ENCODE measurements at places on chromosomes 2 and 18. TPM values are rescaled to one million over a fixed set of nuclear protein-coding genes. Genes with fewer than 3 reads are reported as not detected.

DNA sequence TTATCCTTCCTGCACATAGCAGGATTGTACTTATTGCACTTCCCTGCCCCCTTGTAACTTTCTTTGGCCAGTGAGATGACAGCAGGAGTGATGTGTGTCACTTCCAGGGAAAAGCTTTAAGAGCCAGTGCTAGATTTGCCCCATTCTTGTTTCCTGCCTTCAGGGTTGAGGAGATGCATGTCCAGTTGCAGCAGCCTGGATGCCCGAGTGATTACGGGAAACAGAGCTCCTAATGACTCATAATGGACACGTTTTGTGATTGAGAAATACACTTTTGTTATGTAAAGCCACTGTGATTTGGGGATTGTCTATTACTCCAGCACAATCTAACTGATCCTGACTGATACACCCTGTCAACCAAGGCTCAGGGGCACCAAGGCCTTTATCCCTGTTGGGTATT lies 5.0 kb upstream of the TET3 start:
- no peak for DNase-seq
- H3K27me3 ChIP-seq, result peaks cover 25% of the 10 kb centered on the region
- H3K4me1 ChIP-seq, result peaks cover 39% of the 10 kb centered on the region

The KCNG3 gene
- not detected for total RNA-seq

The EFR3B gene
- total RNA-seq, result 0.98 TPM

- peaks cover 2% of the 10 kb centered on the region for H3K4me1 ChIP-seq
- no peaks in the 10 kb centered on the region for H3K36me3 ChIP-seq
- no peak for DNase-seq
- no peak overlapping the region for H3K4me3 ChIP-seq
- H3K27ac ChIP-seq, result no peak overlapping the region
Observed at GRCh38 chr2:234191819-234192407, 141.4 kb downstream of the SPP2 start.

The INPP5D gene
- total RNA-seq, result 136 TPM

DNA sequence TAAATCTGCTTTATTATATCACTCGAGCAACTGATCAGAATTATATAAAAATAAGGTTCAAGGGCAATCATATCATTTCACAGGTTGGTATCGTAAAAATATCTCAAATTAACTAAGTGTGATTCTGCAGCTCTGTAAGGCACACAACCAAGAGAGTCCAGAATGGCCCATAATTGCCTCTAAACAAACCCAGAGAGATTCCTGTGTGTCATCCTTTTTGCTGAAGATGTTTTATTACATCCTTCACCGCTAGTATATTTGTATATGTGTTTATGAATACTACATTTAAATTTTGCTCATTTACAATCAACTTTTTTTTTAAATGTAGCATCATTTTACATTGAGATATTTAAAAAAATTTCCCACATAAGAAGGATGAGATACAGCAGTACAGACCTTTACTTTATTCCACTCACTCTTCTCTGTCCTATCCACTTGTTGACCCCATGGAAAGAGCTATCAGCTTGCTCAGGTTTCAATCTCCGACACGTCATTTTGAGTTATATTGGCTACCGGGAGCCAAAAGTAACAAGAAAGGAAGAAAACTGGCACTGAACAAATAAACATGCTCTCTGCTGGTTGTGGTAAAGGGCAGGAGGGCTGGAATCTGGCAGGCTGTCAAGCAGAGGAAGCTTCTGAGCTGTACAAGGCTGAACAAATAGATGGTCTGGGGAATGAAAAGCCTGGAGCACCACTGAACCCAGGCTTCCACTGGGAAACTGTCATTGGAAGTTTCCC lies 23.1 kb downstream of the PLA2R1 start:
- H3K27ac ChIP-seq, result no peak overlapping the region
- no peak for DNase-seq
- no peaks in the 10 kb centered on the region for H3K36me3 ChIP-seq
- H3K4me3 ChIP-seq, result no peak overlapping the region
- peaks cover 16% of the 10 kb centered on the region for H3K27me3 ChIP-seq

The LRRTM4 gene
- not detected for total RNA-seq

The IL36A gene
- total RNA-seq, result not detected

DNA sequence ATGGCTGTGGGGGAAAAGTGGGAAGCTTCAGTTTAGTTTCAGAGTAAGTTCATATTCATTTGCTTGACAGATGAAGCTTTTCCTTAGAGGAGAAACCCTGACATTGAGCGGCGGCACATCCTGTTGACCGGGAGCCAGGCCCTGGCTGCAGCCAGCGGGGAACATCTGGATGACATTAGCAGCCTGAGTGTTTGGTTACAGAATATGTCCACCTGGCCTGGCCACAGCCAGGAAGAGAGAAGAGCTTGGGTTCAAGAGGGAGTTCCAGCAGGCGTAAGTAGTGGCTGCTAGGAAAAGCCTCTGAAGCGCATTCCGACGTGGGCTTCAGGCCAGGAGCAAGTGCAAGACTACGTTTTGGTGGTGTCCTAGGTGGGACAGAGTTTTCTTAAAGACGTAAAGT lies 144.9 kb upstream of the MYCN start:
- no peaks in the 10 kb centered on the region for H3K4me1 ChIP-seq
- H3K36me3 ChIP-seq, result no peaks in the 10 kb centered on the region
- H3K27me3 ChIP-seq, result no peaks in the 10 kb centered on the region
- no peak overlapping the region for H3K27ac ChIP-seq

DNA sequence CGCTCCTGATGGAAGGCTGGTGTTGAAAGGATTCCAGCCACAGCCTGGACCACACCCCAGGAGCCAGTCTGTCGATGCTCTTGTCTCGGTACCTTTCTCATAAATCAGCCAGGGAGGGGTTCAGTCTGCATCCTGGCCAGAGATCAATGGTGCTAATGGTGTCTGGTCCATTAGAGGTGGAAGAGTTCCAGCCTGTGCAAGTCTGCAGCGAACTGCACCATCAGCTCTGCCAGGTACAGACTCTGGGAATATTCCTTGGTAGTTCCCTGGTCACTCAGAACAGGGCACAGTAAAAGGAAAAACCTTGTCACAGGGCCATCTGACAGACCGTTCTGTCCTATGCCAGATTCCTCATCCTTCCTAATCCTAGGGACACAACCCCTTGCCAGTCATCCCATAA lies 164.3 kb downstream of the MTCL1 start:
- H3K27ac ChIP-seq, result no peak overlapping the region
- DNase-seq, result no peak
- no peaks in the 10 kb centered on the region for H3K4me1 ChIP-seq
- H3K4me3 ChIP-seq, result no peak overlapping the region
- H3K36me3 ChIP-seq, result no peaks in the 10 kb centered on the region

DNA sequence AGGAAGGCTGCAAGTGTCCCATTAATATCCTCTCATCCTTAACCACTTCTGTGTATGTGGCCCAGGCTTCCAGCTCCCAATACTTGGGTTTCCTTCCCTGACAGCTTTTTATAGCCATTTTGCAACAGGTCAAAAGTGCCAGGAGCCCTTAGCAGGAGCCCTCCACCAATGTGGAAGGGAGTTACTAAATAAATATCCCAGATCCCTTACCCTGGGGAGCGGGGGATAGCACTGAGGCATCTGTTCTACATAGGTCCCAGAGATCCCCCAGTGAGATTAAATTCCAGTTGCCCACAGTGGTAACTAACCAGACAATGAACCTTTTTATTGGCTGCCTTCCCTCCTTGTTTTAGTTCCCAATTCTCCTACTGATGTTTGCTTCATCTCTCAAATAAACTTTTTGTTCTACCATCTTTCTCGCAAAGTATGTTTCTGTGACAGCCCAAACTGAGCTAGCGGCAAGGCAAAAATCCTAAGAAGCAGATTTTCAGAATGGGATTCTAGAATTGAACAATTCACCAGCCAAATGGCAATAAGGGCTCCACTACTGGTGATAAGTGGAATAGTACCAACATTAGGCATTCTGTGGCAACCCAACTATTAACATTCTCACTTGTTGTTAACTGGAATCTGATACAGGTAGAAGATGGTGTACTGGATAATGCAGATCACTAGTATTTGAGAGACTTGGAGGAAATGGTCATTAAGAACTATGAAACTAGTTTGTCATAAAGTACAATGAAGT lies 83.9 kb upstream of the MAPRE2 start:
- no peak for DNase-seq
- H3K27me3 ChIP-seq, result peaks cover 22% of the 10 kb centered on the region
- no peak overlapping the region for H3K4me3 ChIP-seq
- H3K4me1 ChIP-seq, result no peaks in the 10 kb centered on the region
- H3K36me3 ChIP-seq, result peaks cover 6% of the 10 kb centered on the region
- no peak overlapping the region for H3K27ac ChIP-seq

- no peak overlapping the region for H3K4me3 ChIP-seq
- peaks cover 4% of the 10 kb centered on the region for H3K36me3 ChIP-seq
- peaks cover 7% of the 10 kb centered on the region for H3K4me1 ChIP-seq
- H3K27ac ChIP-seq, result no peak overlapping the region
Observed at GRCh38 chr2:3449086-3449485, 69.6 kb downstream of the TRAPPC12 start.

DNA sequence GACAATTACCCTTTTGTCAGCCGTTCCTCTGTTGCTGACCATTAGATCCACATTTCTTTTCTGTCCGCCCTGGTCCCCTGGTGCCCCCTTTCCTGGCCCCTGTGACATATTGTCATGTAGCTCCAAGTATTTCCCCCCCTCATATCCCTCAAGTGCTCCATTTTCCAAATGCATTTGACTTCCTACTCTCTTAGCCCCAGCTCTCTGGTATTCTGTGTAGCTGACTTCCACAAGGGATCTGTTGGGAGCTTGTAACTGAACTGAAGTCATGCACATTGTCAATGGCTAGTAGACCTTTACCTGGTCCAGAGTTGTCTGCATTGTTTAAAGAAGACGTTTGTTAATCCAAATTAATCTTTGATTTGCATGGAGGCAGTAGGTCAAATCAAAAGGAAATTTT lies 34.8 kb downstream of the LIPG start:
- H3K4me3 ChIP-seq, result no peak overlapping the region
- H3K27ac ChIP-seq, result no peak overlapping the region
- peaks cover 5% of the 10 kb centered on the region for H3K4me1 ChIP-seq
- H3K36me3 ChIP-seq, result no peaks in the 10 kb centered on the region
- H3K27me3 ChIP-seq, result peaks cover 20% of the 10 kb centered on the region
- DNase-seq, result no peak

- H3K27ac ChIP-seq, result no peak overlapping the region
- DNase-seq, result no peak
- H3K4me3 ChIP-seq, result no peak overlapping the region
- no peaks in the 10 kb centered on the region for H3K36me3 ChIP-seq
Observed at GRCh38 chr2:125004106-125004800, 979.2 kb downstream of the CNTNAP5 start.

The FZD7 gene
- 0.67 TPM for total RNA-seq

- H3K4me1 ChIP-seq, result no peaks in the 10 kb centered on the region
- DNase-seq, result no peak
- no peak overlapping the region for H3K27ac ChIP-seq
Observed at GRCh38 chr2:37350034-37350433, 5.6 kb downstream of the QPCT start.

The CDCA7 gene
- total RNA-seq, result 55.4 TPM

DNA sequence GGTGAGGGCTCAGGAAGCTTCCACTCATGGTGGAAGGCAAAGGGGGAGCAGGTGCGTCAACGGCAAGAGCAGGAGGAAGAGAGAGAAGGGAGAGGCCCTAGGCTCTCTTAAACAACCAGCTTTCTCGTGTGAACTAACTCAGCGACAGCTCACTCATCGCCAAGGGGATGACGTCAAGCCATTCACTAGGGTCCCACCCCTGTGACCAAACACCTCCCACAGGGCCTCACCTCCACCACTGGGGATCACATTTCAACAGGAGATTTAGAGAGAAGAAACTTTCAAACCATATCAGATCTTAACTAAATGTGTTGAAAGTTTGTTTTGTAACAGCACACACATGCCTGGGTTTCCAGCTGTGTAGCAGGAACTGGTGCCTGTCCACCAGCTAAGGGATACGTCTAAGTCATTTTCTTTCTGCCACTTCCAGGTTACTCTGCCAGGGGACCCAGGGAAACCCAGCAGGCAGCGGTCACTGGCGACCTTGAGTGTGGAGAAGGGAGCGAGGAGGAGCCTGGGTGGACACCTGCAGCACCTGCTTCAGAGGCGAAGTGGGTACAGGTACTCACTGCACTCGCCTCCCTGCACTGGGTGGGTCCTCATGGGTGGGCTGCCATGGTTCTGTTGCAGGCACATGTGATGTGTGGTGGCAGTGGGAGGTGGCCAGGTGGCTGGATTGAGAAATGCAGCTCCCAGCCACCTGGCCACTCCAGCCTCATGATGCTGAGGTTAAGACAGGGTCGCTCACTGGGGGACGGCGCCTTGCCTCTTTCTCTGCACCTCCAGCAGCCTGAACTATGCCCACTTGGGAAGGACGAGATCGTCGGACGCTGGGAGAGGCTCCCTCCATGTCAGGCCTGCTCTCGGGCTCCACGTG lies 8.4 kb upstream of the GPC1 start:
- no peak for DNase-seq
- no peak overlapping the region for H3K27ac ChIP-seq
- peaks cover 8% of the 10 kb centered on the region for H3K27me3 ChIP-seq

DNA sequence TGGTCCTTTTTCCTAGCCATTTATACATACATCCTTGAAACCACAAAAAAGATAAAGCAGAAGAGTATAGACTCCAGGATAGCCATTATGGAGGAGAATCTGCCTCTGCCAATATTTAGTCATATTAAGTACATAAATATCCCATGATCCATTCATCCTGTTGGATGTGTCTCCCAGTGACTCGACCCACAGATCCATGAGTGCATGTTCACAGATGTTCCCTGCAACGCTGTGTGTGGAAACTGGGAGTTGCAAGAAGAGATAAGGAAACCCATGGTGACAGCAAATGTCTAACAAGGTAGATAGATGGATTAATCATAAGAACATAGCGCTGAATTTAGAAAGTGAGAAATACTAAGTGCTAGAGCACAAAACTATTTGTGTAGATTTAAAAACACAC lies 34.5 kb downstream of the STK39 start:
- H3K4me3 ChIP-seq, result peak overlapping the region; percentile 65
- peak overlapping the region; percentile 90 for H3K27ac ChIP-seq
- H3K4me1 ChIP-seq, result peaks cover 45% of the 10 kb centered on the region
- DNase-seq, result no peak
- H3K27me3 ChIP-seq, result no peaks in the 10 kb centered on the region
- H3K36me3 ChIP-seq, result no peaks in the 10 kb centered on the region

GRCh38 chr2:117853873-117854272 lies 39.4 kb downstream of the DDX18 start:
- H3K27ac ChIP-seq, result no peak overlapping the region
- H3K36me3 ChIP-seq, result no peaks in the 10 kb centered on the region
- no peaks in the 10 kb centered on the region for H3K4me1 ChIP-seq
- H3K4me3 ChIP-seq, result no peak overlapping the region
- DNase-seq, result no peak

DNA sequence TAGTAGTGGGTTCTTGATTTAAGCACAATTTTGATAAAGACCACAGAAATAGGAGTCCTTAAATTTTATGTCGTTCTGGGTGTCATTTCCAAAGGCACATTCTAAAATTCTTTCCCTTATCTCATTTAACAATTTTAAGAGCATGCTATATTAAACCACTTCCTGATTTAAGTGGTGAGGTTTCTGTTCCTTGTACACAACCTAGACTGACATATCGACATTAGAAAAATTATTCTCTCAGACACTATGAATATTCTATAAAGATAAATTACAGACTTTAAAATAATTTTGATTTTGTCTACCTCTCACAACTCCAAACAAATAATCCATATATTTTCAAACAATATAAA lies 923.8 kb downstream of the LRP1B start:
- no peak overlapping the region for H3K27ac ChIP-seq
- H3K27me3 ChIP-seq, result no peaks in the 10 kb centered on the region
- DNase-seq, result no peak
- peaks cover 5% of the 10 kb centered on the region for H3K36me3 ChIP-seq
- peaks cover 4% of the 10 kb centered on the region for H3K4me1 ChIP-seq
- H3K4me3 ChIP-seq, result no peak overlapping the region

- H3K36me3 ChIP-seq, result no peaks in the 10 kb centered on the region
- no peaks in the 10 kb centered on the region for H3K27me3 ChIP-seq
- no peak overlapping the region for H3K27ac ChIP-seq
- no peak for DNase-seq
Observed at GRCh38 chr18:6744816-6745455, 15.4 kb downstream of the ARHGAP28 start.
